ENCODE measurements at places on chromosomes 2 and 18. TPM values are rescaled to one million over a fixed set of nuclear protein-coding genes. Genes with fewer than 3 reads are reported as not detected.

GRCh38 chr2:210954386-210954907 is 398.0 kb downstream of the CPS1 start:
- no peak for DNase-seq

- DNase-seq, result no peak
Observed at GRCh38 chr2:132638313-132639040, 31.5 kb downstream of the LYPD1 start.

Gene COBLL1
- 140 TPM for total RNA-seq

Gene HOXD4
- 17.1 TPM for total RNA-seq

Gene TGFA
- 12.6 TPM for total RNA-seq

Gene CCDC121
- 5.2 TPM for total RNA-seq

Gene IL36RN
- total RNA-seq, result not detected

DNA sequence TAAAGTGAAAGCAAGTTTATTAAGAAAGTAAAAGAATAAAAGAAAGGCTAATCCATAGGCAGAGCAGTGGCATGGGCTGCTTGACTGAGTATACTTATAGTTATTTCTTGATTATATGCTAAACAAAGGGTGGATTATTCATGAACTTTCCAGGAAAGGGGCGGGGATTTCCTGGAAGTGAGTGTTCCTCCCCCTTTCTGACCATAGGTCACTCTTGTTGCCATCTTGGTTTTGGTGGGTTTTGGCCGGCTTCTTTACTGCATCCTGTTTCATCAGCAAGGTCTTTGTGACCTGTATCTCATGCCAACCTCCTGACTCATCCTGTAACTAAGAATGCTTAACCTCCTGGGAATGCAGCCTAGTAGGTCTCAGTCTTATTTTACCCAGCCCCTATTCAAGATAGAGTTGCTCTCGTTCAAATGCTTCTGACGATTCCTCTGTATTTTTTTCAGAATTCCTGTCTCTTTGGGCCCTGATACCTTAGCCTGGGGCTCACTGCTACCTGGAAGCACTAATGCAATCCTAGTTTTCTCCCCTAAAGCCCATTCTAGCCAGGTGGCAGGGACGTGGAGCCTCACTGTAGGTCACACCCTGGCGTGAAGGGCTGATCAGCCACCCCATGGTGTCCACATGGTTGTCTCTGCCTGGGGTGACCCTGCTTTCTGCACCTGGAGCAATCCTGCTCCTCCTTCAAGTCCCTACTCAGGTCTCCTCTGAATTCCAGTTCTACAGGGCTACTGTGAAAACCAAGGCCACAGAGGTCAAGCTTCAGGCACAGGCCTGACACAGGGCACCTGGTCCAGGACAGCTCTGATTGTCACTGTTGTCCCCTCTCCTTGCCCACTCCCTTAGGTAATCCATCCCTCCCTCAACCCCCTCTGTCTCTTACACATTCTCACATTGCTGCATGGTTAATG is 6.0 kb upstream of the SLC35F6 start:
- peak; percentile 38 for DNase-seq

- DNase-seq, result peak; percentile 49
Observed at GRCh38 chr18:76619261-76619620, 124.2 kb upstream of the ZNF516 start.

GRCh38 chr2:167264380-167264779 is 376.1 kb downstream of the XIRP2 start:
- DNase-seq, result no peak

DNA sequence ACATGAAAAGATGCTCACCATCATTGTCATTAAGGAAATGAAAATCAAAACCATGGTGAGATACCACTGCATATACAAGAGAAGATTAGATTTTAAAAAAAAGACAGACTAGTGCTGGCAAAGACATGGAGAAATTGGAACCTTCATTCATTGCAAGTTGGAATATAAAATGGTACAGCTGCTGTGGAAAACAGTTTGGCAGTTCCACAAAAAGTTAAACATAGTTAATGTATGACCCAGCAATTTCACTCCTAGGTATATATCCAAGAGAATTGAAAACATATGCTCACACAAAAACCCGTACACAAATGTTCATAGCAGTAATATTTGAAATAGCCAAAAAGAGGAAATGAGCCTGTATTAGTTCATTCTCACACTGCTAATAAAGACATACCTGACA is 33.7 kb upstream of the MBOAT2 start:
- DNase-seq, result no peak

DNA sequence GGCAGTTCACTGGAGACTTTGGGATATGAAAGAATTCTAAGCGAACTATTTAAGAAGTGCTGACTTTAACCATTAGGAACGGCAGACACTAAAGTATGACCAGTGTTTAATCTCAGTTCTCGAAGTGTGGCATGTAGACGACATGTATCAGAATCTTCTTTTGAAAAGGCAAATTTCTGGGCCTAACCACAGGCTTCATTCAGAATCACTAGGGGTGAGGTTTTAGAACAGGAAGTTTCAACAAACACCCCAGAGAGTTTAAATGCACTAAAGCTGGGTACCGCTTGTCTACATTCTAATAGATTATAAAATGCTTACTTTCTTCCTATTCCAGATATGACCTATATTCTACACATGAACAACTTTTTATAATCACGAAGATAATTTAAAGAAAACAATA is 180.3 kb downstream of the ANKRD44 start:
- no peak for DNase-seq

Gene B4GALT6
- total RNA-seq, result 1.7 TPM

GRCh38 chr18:62991389-62991788 is 276.0 kb downstream of the PHLPP1 start:
- no peak for DNase-seq

DNA sequence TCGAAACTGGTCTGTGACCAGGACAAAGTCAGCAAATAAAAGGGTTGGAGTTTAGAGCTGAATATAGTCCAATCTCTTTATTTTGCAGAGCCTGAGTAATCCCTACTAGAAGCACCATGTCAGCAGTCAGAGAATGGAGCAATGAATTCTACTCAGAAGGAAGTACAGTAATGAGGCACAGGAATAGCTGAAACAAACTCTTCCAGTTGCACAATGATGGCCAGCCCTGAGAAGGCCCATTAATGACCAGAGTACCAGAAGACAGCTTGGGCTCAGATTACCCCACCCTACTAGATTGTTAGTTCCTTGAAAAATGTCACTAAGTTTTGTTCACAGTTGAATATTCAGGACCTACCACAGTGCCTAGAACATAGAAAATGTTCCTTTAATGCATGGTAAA is 40.3 kb upstream of the SCG2 start:
- no peak for DNase-seq

Gene RRM2
- total RNA-seq, result not detected

- DNase-seq, result no peak
Observed at GRCh38 chr18:13374096-13374467, 155.5 kb downstream of the LDLRAD4 start.

Gene HOXD1
- total RNA-seq, result 0.44 TPM

- DNase-seq, result no peak
Observed at GRCh38 chr2:192657362-192657761, 462.6 kb upstream of the TMEFF2 start.

Gene TMEM37
- total RNA-seq, result 15.3 TPM

DNA sequence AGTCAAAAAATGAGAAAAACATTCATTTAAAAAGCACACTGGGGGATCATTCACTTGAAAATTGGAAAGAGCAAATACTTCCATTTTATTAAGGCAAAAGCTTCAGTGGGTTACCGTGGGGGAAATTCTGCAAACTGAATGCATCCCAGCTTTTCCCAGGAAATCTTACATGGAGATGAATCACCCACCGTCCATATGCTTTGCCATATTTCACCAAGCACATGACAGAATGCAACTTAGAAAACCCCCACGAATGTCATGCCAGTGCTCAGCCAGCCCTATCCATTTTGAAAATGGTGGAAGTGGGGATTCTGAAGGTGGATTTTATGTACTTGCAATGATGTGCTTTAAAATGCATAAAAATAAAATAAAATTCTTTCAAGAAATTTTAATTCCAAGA is 485.5 kb upstream of the ID2 start:
- DNase-seq, result no peak

GRCh38 chr2:128607440-128607839 is 288.8 kb upstream of the HS6ST1 start:
- DNase-seq, result no peak

GRCh38 chr2:119216994-119217393 is 6.6 kb upstream of the STEAP3 start:
- no peak for DNase-seq

Gene CD8A
- 0.63 TPM for total RNA-seq

Gene HJURP
- total RNA-seq, result not detected

- no peak for DNase-seq
Observed at GRCh38 chr2:85705680-85706039, 11.5 kb downstream of the GNLY start.

- DNase-seq, result no peak
Observed at GRCh38 chr2:119484834-119485233, 39.4 kb downstream of the SCTR start.

DNA sequence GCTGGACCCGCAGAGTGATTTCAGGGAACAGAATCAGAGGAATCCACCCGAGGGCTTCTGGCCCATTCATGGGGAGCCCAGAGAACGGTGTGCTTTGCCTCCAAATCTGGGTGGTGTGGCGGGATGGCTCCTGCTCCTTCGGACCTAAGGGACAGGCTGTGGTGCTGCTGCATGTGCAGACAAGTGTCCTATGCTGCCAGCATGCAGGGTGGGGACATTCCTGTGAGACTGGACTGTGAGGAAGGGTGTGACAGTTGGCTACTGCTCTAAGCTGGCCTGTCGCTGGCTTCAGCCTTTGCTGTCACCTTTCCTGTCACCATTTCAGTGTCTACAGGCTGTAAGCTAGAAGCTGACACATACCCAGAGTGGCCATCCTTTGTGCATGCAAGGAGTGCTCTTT is 2.9 kb upstream of the SLC4A3 start:
- no peak for DNase-seq

GRCh38 chr2:216863946-216864345 is 4.1 kb upstream of the TNP1 start:
- DNase-seq, result no peak

DNA sequence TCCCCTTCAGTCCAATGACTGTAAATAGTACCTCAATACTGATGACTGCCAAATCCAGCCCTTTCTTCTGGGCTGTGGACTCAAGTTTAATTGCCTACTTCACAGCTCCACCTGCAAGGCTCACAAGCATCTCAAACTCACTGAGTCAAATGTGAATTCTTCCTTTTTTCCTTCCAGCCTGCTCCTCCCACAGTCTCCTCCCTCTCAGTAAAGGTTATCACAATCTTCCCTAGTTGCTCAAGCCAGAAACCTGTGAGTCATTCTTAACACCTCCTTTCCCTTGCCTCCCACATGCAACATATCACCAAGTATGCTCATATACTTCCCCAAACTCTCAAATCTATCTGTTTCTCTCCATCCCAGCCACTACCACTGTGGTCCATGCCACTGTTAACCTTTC is 3.7 kb upstream of the MFSD6 start:
- DNase-seq, result no peak

Gene MPP4
- not detected for total RNA-seq

GRCh38 chr2:172859581-172860335 is 124.1 kb downstream of the RAPGEF4 start:
- DNase-seq, result no peak

DNA sequence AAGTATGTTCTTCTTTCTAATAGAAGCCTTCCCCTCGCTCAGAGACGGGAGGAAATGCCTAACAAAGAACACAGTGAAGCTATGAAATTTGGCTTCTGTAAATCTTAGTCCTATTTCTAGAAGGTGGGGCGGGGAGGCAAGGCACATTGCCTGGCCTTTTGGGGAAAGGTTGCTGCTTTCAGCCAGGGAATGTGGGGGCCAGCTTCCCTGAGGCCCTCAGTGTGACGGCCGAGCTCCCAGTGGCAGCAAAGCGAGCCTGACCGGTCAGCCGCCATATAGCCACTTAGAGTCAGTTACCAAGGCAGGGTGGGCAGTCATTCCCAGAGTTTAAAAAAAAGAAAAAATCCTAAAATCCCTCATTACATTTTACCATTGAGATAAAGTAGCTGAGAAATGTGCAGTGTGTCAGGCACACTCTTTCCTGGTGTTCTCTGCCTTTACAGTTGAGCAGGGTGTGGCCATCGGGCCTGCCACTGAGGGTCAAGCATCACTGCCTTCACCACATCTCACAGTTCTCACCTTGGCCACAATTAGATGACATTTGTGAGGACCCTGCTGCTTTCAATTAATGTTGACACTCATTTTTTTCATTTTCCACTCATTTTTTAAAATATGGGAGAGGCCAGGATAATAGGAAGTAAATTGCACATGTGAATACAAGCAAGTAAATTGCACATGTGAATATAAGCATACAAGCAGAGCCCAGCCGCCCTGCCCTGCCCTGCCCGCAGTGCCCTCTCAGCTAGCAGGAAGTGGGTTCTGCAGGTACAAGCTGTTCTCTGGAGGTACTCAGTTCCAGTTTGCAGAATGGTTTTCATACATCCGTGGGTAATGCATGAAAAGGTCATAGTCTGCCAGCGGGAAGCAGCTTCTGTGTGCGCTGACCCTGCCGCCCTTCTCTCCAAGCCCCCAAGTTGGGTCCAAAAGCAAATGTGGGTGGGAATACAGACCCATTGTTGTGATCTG is 76.9 kb downstream of the WDSUB1 start:
- DNase-seq, result no peak

DNA sequence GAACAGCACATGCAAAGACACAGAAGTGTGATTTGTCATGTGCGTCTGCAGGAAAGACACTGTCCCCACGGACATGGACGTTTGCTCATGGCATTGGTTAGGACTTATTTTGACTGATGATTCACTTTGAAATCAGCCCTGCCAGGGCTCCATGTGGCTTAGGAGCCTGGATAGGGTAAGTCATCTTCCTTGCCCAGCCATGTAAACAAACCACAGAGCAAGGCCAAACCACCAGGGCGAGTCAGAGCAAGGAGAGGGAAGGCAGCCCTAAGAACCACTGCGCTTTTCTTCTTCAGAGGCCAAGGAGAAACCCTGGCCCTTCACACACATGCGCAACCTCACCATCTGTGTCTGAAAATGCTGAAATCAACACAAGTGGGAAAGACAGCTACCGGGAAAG is 88.8 kb downstream of the GFPT1 start:
- no peak for DNase-seq

GRCh38 chr2:217969588-217969987 is 33.2 kb downstream of the TNS1 start:
- no peak for DNase-seq

GRCh38 chr2:69007603-69008002 is 5.4 kb upstream of the ANTXR1 start:
- no peak for DNase-seq

Measured in tibial nerve (tissue), 4 donors.